ENCODE measurements at places on chromosomes 7 and 10. TPM values are rescaled to one million over a fixed set of nuclear protein-coding genes. Genes with fewer than 3 reads are reported as not detected.

Gene OR2A12
- not detected for total RNA-seq

Gene NUTM2D
- total RNA-seq: 0.82 TPM

Gene CPED1
- total RNA-seq: 30.0 TPM

Gene TRDMT1
- 11.9 TPM for total RNA-seq

Gene JMJD1C
- total RNA-seq: 120 TPM

Gene KNDC1
- 0.41 TPM for total RNA-seq

Gene GNGT1
- total RNA-seq: not detected

Gene HDAC9
- total RNA-seq: 40.6 TPM

Gene GPR158
- 0.49 TPM for total RNA-seq

Gene SPDYE1
- total RNA-seq: not detected

Gene CUEDC2
- 61.4 TPM for total RNA-seq

Gene UROS
- total RNA-seq: 131 TPM

Gene GPRIN2
- total RNA-seq: not detected

Gene CLDN4
- total RNA-seq: 0.54 TPM

DNA sequence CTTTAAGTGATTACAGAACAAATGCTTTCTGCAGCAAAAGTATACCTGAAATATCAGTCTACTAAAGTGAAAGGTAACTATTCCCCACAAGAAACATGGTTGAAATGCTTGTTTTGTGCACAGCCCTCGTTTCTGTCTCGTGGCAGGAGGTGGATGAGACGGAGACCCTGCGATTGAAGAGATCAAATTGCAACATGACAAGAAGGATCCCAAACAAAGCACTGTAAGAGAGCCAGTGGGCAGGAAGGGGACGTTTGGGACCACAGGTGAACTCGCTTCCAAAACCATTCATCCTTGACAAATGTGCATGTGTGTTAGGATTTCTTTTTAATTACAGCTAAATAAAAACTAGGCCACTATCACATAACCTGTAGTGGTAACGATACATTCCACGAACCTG lies 192.6 kb downstream of the CCSER2 start:
- DNase-seq: no peak

- no peak for DNase-seq
Measured at GRCh38 chr10:112728997-112729396, 221.1 kb upstream of the TCF7L2 start.

DNA sequence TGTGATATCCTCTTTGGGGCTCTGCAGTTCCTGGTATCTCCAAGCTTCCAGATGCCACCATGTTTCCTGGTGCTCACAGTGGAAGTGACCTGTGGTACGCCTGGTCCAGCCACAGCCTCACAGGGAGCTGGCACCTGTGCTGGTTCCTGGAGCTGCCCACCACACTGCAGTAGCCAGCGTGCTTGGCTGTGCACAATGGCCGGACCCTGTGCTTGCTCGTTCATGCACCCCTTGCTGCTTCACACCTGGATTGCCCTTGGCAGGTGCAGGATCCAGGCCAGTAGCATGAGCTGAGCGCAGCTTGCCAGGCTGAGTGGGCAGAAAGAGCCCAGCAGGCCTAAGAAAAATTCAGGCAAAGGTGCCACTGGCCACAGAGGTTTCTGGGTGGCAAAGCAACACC lies 11.4 kb upstream of the ECHDC3 start:
- no peak for DNase-seq

DNA sequence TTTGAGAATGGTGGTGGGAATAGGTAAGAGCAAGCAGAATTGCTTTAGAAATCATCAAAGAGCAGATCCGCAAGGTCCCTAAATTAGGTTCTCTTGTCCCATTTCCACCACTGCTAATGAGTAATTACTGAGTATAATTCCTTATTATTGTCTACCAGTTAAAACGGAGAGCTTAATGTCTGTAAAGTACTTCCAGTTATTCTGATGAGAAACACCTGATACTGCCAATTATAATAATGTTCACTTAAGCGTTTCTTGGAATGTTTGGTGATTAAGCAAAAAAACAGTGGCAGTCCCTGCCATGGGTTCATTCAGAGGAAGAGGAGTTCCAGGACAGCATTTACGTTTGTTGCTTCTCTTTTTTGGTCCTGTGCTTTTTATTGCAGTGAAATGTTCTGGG lies 358.5 kb upstream of the GALNT17 start:
- no peak for DNase-seq

DNA sequence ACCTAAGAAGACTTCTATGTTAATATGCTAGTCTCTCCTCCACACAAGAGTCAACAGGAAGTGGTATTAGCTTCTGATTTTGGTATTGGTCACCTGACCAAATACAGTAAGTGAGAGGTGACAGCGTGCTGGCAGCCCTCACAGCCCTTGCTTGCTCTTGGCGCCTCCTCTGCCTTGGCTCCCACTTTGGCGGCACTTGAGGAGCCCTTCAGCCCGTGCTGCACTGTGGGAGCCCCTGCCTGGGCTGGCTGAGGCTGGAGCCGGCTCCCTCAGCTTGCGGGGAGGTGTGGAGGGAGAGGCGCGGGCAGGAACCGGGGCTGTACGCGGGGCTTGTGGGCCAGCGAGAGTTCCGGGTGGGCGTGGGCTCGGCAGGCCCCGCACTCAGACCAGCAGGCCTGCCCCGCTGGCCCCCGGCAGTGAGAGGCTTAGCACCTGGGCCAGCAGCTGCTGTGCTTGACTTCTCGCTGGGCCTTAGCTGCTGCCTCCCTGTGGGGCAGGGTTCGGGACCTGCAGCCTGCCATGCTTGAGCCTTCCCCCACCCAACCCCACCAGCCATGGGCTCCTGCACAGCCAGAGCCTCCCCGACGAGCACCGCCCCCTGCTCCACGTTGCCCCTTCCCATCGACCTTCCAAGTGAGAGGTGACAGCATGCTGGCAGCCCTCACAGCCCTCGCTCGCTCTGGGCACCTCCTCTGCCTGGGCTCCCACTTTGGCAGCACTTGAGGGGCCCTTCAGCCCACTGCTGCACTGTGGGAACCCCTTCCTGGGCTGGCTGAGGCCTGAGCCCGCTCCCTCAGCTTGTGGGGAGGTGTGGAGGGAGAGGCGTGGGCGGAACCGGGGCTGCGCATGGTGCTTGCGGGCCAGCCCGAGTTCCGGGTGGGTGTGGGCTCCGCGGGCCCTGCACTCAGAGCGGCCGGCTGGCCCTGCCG lies 4.2 kb upstream of the ACSL5 start:
- no peak for DNase-seq

DNA sequence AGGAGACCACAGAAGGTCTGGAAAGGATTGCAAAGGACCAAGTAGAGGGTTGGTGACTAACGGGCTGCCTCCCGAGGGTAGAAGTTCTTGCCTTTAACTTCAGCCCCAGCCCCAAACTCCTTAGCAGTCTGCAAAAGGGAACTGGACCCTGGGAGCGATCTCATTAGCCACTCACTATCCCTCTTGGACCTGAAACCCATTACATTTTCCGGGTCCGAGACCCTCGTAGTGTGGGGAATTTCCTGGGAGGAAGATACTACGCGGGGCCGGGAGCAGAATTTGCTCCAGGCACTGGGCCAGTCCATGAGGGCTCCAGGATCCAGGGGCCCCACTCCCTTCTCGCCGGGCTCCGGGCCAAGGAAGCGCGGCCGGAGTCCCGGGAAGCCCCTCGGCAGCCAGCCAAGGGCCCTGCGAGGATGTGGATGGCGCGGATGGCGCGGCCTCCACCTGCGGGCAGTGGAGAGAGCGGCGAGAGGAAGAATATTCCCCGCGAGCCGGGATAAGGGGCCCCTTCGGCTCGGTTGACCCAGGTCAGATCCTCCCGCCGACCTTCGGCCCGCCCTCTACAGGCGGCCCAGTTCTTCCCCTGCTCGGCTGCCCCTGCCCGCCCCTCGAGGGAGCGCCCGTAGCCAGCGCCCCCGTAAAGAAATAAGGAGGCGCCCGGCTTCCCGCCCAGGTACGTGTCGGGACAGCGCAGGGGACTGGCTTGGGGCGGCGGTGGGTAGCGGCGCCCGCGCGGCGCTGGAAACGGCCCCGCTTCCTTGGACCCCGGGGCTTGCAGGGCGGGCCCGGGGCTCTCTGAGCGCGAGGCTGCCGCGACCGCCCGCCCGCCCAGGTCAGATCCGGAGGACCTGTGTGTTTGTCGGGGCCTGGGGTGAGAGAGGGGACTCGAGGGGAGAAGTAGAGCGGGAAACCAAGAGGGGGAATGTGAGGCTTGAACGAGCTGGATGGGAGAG lies at the start of gene MYO3A:
Gene MYO3A, plus strand, starts transcription at position 577 of the 956 bp plus-strand sequence. CDS start 17,882 bp downstream, outside the sequence.
- no peak for DNase-seq

DNA sequence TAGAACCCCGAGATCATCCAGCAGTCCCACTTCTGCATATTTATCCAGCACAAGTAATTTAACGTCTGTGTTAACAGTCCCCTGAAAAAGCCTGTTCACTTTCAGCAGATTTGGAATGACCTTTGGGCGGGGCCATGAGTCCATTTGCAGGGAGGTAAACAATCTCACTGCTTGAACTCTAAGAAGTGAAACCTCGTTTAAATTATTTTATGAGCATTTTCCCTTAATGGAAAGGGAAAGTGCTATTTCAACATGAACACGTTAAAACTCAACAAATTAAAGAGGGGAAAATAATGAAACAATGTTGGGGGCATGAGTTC lies 282.8 kb downstream of the GATA3 start:
- DNase-seq: no peak

DNA sequence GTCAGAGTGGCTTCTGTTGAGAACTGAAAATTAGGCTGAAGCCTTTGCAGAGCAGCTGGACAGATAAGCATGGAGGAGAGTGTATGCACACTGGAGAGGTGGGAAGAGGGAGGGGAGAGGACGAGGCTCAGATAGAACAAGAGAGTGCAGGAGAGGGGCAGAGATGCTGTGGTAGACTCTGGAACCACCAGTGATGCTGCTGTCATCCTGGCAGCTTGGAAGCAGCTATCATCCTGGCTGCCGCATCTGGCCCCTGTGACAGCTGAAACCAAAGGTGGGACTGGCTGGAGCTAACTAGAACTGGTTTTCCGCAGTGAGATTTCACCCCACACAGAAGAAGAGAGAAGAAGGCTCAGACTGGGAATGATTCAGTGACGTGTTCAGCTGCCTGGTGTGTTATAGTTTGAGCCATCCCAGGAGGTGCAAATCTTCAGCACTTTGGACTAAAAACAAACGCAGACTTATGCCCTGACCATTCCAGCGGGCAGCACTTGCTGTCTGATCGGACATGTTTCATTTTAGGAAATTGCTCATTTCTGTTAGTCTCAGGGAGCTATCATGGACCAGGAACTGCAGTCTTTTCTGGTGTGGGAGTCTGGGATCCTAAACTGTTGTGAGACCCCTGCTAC lies 38.4 kb downstream of the EEPD1 start:
- DNase-seq: no peak

DNA sequence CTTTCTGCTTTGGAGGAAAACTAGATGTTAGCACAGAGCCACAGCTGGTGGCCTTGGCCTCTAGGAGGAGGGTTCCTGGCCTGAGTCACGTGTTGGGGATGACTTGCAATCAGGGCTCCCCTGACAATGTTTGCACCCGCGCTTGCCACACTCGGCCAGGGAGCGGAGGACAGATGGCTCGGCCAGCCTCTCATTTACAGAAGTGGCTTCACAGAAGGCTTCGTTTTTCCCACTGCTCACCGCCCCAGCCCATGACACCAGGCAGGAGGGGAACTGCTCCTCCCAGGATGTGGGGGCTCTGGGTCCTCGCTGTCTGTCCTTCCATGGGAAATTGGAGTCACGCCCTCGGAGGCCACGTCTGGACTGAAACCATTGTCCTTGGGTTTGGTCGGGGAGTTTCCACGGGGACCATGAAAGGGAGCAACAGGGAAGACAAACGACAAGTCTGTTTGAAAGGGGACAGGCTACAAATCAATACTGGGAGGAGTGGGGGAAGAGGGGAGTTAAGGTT lies 49.6 kb upstream of the UBE3C start:
- DNase-seq: no peak

DNA sequence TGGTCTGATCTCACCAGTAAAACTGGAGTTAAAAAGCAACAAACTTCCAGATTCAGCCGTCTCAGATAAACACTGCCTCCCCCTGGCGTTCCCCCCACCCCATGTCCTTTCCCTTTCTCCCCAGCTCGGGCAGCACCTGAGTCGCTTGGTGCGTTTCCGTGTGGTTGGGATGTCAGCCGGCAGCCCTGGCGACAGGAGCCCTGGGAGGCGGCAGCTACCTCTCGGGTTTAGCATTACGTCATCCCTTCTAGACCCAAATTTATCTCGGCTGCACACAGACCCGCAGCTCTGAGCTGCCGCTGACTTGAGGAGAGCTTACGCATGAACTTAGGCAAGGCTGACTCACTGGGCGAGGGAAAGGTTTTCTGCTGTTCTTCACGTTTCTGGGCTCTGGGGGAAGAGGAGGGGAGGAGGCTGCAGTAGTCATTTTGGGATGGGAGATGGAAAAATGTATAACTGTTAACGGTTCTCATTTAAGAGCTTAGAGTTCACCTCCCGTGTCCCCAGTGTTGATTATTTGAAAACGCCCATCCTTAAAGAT lies 14.4 kb downstream of the MXI1 start:
- peak; percentile 96 for DNase-seq

- no peak for DNase-seq
Measured at GRCh38 chr7:142111499-142111898, at the start of gene MGAM2. TSS of gene MGAM2 (plus strand) at chr7:142111718. CDS start at chr7:142116874, 5,156 bp downstream.

GRCh38 chr10:119416855-119417254 lies 125.7 kb downstream of the RGS10 start:
- DNase-seq: peak; percentile 62

GRCh38 chr7:82012453-82012852 lies 242.6 kb upstream of the HGF start:
- DNase-seq: no peak

DNA sequence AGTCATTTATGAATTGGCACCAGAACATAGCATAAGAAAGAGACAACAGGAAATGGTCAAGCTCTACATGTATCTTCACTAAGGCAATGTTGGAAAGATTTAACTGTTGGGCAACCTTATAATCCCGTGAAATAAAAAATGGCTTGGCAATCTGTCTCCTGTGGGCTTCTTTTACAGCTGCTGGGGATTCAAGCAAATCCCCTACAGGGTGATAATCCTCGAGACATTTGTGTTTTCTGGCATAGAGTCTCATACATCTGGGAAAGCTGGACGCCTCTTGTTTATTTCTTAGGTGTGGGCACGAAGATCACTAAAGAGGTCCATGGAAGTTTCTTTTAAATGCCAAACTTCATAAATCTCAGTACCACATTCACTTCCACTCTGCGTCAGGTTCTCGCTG lies 82.2 kb upstream of the GPR141 start:
- DNase-seq: no peak

GRCh38 chr10:126475074-126475691 lies 86.9 kb upstream of the ADAM12 start:
- no peak for DNase-seq

DNA sequence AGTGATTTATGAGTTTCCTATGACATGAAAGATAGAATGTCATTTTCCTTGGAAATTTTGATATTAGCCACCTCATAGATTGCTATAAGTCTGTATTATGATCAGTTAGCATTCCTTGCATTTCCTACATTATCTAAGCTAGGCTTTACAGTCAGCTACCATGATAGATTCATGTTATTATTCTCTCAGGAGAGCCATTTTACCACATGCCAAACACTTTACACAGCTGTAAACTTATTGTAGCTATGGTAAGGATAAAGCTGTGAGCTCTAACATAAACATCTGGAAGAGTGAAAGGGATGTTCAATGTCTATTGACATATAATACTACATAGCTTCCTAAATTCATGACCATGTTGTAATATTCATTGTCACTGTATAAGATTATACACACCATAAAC lies 608.0 kb downstream of the PHTF2 start:
- no peak for DNase-seq

GRCh38 chr7:104816537-104816936 lies 197.5 kb upstream of the KMT2E start:
- no peak for DNase-seq
